Activated CD8-positive, alpha-beta memory T cell treated with anti-CD3 and anti-CD28 coated beads, Interleukin-2, amount 10 ng/mL, durations not matched to agents 7 days and 5 days (primary cell): ENCODE measurements at places on chromosomes 12 and 14. TPM values are rescaled to one million over a fixed set of nuclear protein-coding genes. Genes with fewer than 3 reads are reported as not detected.

Gene CPNE6
- 0.12 TPM for total RNA-seq

GRCh38 chr14:103014466-103015228 is 42.7 kb downstream of the CDC42BPB start:
- no peak for DNase-seq

- DNase-seq: no peak
Measured at GRCh38 chr12:14010989-14011388, 29.6 kb upstream of the GRIN2B start.

Gene LMNTD1
- total RNA-seq: not detected

GRCh38 chr12:109589691-109590245 is 16.2 kb downstream of the MVK start:
- DNase-seq: no peak

DNA sequence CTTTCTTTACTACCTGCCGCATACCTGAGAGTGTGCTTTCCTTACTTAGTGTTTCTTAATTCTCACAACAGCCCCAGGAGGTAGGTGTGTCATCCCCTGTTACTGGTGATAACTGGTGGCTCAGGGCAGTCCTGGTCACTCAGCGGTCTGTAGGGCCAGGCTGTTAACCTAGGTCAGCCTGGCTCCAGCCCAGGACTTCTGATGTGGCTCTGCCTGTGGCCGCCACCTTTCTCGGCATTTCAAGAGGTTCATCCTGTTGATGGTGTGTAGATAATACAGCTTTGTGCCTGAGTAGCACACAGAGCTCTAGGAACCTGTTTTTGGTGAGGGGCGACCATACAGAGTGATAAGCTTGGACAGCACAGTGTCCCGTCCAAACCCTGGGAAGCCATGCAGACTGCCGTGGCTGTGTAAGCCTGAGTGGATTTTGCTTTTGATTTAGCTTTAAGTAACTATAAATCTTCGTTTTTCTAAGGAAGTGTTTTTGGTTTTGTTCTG is 11.9 kb upstream of the DNAH10 start:
- DNase-seq: no peak

Gene SIRT4
- total RNA-seq: 2.4 TPM

GRCh38 chr14:94780536-94781399 is 10.9 kb upstream of the GSC start:
- no peak for DNase-seq

- no peak for DNase-seq
Measured at GRCh38 chr12:38875586-38876228, 29.7 kb downstream of the CPNE8 start.

Gene PSMB11
- total RNA-seq: not detected

DNA sequence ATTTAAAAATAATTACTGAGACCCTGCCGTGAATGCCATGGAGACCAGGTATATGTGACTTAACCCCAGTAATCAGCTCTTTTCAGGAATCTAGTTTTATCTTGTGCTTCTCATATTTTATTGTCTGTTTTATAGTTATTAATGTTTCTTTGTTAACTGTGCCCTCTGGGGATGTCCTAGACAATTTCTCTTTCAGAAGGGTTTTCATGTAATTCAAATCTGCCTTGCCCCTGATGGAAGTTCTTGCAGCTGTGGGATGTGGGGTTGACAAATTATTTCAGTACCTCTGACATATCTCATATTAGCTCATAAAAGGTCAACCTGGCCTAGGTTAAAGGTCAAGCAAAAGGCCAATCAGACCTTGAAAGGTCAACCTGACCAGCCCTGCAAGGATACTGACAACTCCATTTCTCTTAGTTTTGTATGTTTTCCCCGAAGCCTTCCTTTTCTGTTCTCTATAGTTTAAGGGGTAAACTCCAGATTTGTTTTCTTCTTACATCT is 182.3 kb downstream of the SLC41A2 start:
- DNase-seq: no peak

Gene PPP4R4
- total RNA-seq: 0.68 TPM

Gene KRT80
- not detected for total RNA-seq

DNA sequence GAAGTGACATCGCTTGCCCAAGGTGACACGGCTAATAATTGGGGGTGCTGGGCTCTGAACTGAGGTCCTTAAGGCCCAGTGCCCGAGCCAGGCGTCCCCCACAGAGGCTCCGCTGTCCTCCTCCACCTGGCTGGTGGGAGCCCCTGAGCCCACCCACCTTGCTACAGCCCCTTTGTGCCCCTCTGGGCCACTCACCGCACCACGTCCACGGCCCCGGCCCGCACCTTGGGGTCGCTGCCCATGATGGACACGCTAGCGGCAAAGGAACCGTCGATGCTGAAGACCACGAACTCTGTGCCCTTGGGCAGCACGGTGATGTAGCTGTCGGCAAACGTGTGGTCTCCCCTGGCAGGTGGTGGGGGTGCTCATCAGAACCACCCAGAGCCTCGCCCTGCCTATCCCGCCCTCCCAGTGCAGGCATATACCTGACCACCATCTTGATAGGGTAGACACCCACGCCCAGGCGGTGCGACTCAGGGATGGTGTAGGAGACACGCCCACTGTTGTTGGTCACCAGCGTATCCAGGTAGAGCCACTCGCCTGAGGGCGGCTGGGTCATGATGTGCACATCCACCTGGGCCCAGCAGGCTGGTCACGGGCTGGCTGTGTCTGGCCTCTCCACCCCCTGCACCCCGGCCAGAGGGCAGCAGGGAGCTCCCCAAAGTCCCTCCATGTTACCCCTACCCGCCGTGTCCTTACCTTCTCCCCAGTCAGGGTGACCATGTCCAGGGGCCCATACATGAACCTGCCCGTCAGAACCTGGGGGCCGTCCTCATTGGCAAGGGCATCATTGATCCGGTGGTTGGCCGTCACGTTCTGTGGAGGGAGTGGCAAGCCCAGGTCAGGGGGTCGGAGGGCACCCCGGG is 6.8 kb downstream of the ARL6IP4 start:
- DNase-seq: no peak

- DNase-seq: no peak
Measured at GRCh38 chr14:56752428-56752827, 57.9 kb downstream of the OTX2 start.

Gene SLC48A1
- total RNA-seq: 13.9 TPM

Gene SLC22A17
- 1.7 TPM for total RNA-seq

GRCh38 chr12:88860851-88861250 is 280.6 kb upstream of the KITLG start:
- no peak for DNase-seq

Gene RPS6KL1
- 3.6 TPM for total RNA-seq

Gene PPM1H
- total RNA-seq: 0.32 TPM

DNA sequence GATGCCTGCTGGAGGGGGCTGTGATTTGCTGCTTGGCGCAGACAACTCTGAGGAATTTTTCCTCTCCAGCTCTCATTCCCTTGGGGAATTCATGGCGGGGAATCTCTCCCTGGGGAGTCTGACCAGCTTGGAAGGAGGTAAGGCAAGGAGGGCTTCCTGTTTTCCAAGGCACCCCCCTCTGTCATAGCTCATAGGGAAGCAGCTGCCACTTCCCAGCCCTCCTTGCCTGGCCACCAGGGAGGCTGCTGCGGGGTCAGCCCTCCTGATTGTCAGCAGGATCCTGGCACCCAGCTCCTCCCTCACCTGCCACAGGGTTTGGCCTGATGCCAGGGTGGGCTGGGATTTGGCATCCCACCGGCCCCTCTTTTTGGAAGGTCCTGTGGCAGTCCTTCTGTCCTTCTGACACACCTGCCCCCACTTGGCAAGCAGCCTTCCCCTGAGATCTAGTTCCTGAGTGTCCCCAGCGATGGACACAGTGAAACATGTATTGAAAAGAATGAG is 74.9 kb downstream of the TSPAN9 start:
- no peak for DNase-seq

GRCh38 chr12:3432868-3433267 is 58.1 kb upstream of the PRMT8 start:
- DNase-seq: no peak

Gene TCL1B
- not detected for total RNA-seq

- no peak for DNase-seq
Measured at GRCh38 chr12:54425702-54426101, 6.6 kb upstream of the ITGA5 start.

Gene SDR9C7
- total RNA-seq: not detected

DNA sequence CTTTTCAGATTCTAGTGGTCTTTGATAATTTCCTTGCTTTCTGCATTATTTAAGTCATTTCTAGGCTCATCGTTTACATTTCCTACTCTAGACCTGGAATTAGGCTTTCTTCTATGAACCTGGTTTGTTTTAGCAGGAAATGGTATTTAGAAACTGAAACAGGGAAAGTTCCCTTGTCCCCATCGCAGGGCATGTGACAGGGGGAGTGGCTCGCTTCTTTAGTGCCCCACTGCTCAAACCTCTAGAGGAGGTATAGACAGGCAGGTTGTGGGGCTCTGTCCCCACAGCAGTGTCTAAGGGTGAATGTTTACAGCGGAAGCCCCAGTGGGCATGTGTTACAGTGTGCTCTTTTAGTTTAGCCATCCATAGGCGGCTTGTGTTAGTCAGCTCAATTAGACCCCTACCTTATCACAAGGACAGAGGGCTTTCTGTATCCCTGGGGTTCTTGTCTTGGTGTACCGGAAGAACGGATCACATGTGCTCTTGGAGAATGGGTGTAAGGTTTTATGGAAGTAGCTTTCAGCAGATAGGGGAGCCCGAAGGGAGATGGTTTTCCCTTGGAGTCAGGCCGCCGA is 25.0 kb downstream of the IFT81 start:
- peak; percentile 49 for DNase-seq

DNA sequence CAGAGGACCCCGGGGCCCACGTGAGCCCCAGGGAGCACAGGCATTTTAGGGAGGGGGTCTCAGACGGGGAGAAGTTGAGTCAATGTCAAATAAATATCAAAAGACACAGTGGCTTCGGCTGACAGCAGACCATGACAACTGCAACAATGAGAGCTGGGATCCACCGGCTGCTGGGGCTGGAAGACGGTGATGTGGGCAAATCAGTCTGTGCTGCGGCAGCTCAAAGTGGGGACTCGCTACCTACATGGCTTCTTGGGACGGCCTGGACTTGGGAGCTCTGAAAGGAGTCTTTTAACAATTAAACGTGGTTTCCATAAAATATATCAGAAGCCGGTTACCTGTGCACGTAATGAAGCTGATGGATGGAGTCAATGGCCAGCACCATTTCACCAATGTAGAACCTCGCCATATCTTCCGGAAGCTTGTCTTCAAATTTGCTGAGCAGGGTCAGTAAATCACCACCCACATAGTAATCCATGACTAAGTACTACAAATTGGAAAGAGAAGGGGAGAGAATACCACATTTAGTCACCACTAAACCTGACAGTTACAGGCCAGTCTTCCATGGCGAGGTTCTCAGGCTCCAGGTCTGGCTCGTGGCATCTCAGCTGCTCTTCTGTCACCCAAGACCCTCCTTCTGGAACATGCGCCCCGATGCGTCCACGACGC is 58.0 kb downstream of the CDC42BPB start:
- no peak for DNase-seq

Gene FAM186B
- not detected for total RNA-seq

GRCh38 chr14:51535443-51536044 is 116.2 kb upstream of the FRMD6 start:
- DNase-seq: no peak

Gene OVCH1
- not detected for total RNA-seq

DNA sequence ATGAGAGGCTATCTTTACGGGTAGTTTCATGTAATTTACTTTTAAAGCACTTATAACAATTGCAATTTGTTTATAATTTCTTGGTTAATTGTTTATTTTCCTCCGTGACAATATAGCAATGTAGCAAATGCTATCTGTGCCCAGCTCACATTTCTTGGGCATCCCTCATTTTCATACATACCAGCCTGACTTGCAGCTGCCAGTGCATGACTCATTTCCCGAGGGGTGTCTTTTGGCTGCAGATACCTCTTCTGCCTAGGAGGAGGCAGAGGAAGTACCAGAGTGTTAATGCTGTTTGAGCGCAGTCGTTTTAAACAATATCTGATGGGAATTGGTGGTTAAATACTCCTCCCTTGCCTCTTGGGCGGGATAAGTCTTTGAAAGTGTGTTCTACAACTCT is 104.2 kb upstream of the ABCD2 start:
- DNase-seq: peak; percentile 58

GRCh38 chr12:5497329-5498053 is 65.6 kb downstream of the NTF3 start:
- no peak for DNase-seq
